ENCODE measurements at places on chromosomes 2 and 18.

DNA sequence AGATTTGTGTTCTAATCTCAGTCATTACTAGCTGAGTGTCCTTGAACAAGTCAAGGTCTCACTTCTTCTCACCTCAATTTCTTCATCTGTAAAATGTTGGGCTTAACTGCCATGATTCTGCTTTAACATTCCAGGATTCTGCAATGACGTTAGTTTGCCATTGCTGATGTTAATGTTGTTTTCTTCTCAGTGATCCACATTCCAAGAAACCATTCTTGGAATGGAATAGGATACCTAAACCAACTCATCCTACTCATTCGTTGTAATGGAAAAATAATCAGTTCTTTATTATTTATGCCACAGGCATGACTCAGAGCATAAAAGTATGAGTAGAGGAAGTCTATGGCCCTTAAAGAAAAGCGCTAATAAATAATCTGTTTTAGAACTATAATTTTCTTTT is 140.2 kb upstream of the ETAA1 start:
- no peak for DNase-seq

GRCh38 chr2:47843407-47843806 is 60.5 kb downstream of the MSH6 start:
- DNase-seq = no peak

- DNase-seq = no peak
Observed at GRCh38 chr18:9188359-9189231, 52.0 kb downstream of the ANKRD12 start.

DNA sequence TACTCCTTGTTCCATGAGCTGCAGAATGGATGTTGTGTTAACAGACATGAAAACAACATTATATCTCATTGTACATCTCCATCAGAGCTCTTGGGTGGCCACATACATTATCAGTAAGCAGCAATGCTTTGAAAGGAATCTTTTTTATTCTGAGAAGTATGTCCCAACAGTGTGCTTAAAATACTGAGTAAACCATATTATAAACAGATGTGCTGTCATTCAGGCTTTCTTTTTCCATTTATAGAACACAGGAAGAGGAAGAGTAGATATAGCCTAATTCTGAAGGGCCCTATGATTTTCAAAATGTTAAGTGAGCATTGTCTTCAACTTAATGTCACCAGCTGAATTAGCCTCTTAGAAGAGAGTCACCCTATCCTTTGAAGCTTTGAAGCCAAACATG is 44.3 kb upstream of the CABYR start:
- no peak for DNase-seq

All from eye (tissue), 1 donor.